ENCODE measurements at places on chromosomes 2 and 18. TPM values are rescaled to one million over a fixed set of nuclear protein-coding genes. Genes with fewer than 3 reads are reported as not detected.

ZNF385B gene
- total RNA-seq = 4.5 TPM

ZNG1B gene
- total RNA-seq = 41.6 TPM

HOXD10 gene
- total RNA-seq = not detected

POTEF gene
- total RNA-seq = 3.3 TPM

E2F6 gene
- 23.3 TPM for total RNA-seq

TLX2 gene
- not detected for total RNA-seq

- DNase-seq = no peak
These were observed 42.5 kb upstream of the TSPYL6 start for GRCh38 chr2:54298514-54298913.

GRCh38 chr2:229969921-229970320 lies 47.6 kb downstream of the FBXO36 start:
- no peak for DNase-seq

DNA sequence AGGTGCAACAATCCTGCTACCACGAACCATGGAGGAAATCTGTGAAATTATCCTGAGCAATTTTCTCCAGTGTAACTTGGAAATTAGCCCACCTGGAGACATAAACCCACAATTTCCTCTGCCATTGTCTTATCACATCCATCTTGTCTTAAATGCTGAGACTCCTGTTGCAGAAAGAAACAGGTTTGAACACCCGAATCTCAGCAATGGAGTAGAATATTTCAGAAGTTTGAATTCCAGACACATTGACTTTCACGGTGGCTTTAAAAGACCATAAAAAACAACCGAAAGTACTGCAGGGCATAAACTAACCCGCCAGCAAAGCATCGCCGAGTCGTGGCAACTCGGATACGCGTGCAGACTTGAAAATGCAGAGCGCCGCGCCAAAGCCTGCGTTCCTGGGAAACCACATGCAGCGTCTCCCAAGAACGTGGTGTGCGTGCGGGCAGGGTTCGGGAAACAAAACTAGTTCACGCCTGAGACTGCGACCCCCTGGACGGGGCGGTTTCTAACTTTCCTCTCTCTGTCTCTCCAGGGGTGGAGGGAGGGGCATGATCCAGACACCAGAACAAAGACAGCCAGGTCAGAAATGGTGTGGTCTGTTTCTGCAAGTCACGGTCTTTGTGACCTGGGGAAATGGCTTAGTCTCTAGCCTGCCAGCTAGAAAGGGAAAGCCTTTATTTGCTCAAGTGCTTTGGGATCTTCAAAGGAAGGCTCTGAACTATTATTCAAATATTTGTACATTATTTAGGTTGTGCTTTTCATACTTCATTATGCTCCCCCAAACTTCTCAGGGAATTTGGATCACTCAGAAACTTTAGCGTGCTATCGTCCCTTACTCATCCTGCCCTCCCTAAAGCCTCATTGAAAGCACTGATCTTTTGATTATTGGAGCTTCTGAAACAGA lies 26.9 kb upstream of the KCTD1 start:
- peak; percentile 60 for DNase-seq

DNA sequence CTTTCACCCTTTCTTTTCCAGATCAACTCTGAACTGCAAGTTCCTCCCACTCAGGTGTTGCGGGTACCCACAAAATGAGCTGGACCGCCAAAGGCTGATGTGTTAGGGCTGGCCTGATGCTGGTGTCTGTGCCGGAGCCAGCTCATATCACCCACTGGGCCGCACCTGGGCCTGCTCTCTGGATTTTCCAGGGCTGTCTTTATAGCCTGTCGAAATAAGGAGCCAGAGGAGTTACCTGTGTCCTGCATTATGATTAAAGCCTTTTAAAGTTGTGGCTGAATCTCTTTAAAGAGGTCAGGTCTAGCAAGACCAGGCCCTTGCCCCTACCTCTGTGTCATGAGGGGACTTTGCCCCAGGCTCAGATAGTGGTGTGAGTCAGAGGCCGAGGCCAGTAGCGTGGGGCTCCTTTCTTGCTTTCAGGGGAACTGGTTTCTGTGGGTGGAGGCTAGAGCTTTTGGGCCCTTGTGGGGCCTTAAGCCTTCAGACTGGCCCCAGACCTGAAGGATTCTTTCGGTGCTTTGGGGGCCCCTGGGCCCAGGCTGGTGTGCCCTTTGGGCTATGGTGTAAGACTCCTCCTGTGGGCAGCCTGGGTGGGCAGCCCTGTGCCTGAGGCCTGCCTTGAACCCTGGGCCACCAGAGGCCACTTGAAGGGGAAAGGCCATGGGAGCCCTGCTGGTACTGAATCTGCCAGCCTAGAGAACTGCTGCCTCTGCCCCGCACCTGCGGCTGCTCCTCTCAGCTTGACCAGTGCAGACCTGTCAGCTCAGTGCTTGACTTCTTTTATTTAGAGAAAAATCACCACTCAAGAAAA lies 21.3 kb downstream of the OTOF start:
- DNase-seq = no peak

- no peak for DNase-seq
These were observed 9.2 kb downstream of the MYCN start for GRCh38 chr2:15949551-15949950.

DNA sequence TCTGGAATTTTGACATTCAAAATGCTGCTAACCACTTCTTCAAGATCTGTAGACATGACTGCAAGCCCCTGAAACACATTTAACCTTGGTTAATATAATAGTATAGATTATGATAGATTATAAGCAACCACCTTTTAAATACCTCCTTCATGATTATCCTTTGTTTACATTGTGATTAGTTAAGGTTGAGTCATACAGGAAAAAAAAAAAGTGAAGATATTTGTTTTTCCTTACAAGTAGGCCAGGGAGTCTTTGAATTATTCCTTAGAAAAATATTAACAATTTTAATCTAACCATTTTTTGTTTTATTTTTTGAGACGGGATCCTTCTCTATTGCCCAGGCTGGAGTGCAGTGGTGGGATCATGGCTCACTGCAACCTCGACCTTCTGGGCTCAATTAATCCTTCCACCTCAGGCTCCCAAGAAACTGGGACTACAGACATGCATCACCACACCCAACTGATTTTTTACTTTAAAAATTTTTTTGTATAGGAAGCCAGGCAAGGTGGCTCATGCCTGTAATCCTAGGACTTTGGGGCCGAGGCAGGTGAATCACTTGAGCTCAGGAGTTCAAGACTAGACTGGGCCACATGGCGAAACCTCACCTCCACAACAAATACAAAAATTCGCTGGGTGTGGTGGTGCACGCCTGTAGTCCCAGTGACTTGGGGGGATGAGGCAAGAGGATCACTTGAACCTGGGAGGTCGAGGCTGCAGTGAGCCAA lies 99.4 kb downstream of the SLC39A10 start:
- DNase-seq = no peak

DNA sequence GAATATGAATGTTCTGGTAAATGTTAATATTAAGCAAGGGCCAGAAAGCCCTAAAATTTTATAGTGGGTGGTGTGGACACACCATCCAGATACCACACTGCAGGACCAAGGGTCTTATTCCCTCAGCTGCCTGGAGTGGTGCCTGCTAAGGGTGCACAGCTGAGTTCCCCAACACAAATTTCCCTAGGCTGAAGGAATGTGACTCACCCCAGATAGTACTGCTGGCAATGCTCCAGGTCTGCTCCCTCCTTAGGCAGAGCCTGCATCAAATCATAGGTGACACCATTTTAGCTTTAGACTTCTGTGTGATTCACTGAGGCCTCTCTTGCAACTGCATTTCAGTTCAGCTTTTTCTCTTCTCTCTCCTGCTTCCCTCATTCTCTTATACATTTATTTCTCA lies 321.1 kb downstream of the SATB2 start:
- DNase-seq = no peak

Measured in breast epithelium (tissue), 4 donors.